Pancreas (tissue), 10 donors: ENCODE measurements at places on chromosomes 3 and 15. TPM values are rescaled to one million over a fixed set of nuclear protein-coding genes. Genes with fewer than 3 reads are reported as not detected.

The TFG gene
- 48.9 TPM for total RNA-seq

The GOLGA6L10 gene
- 0.91 TPM for total RNA-seq

The KNG1 gene
- not detected for total RNA-seq

The BNC1 gene
- not detected for total RNA-seq

The ANKRD34C gene
- total RNA-seq = 0.12 TPM

The SHF gene
- total RNA-seq = 1.1 TPM

The TIMP4 gene
- total RNA-seq = 1.1 TPM

The UCN2 gene
- total RNA-seq = not detected
